ENCODE measurements at places on chromosomes 13 and 19.
A peak's percentile ranks its signal among the peaks of the same experiment; 100 is the strongest.

GRCh38 chr19:56133858-56134653 lies 7.0 kb upstream of the ZNF444 start:
- DNase-seq = no peak

GRCh38 chr13:97544031-97544765 lies 110.2 kb downstream of the RAP2A start:
- DNase-seq = no peak

- no peak for DNase-seq
Measured at GRCh38 chr13:33392794-33393405, 107.3 kb upstream of the STARD13 start.

DNA sequence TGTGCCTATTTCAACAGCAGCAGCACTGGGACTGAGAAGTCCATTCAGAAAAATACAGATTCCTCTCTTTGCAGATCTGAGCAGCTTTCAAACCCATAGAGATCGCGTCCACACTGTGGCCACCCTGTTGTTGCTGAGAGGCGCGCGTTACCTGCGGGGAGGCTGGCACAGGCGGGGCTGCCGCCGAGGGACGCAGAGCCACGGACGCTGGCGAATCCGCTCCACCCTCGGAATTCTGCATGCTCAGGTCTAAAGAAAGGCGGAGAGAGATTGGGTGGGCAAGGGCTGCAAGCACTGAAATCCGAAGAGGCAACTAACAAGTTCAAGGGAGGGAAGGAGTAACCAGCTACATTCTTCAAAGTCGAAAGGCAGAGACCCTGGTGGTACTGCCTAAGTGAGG lies 63.0 kb downstream of the RFX2 start:
- no peak for DNase-seq

DNA sequence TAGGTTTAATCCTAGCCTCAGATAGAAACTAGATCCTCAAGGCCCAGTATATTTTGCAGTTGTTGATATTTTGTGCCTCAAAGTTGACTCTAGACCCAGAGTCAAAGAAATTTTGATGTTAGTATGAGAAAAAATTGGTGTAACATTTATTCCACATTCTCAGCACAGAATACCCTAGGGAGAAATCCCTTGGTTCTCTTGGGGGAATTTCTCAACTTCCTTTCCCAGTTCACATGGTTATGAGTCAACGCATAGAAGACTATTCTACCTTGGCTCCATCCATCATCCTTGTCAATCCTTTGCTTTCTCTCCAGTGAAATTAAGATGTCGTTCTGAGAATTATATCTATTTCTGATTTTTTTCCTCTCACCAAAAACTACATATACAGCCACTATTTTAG lies 145.3 kb downstream of the POSTN start:
- peak; percentile 18 for DNase-seq

GRCh38 chr13:34031610-34032009 lies 213.7 kb downstream of the RFC3 start:
- no peak for DNase-seq

GRCh38 chr19:53193535-53194222 lies 521 bp upstream of the ZNF665 start:
- DNase-seq = no peak

- no peak for DNase-seq
Measured at GRCh38 chr13:71291842-71292146, 575.2 kb downstream of the DACH1 start.

DNA sequence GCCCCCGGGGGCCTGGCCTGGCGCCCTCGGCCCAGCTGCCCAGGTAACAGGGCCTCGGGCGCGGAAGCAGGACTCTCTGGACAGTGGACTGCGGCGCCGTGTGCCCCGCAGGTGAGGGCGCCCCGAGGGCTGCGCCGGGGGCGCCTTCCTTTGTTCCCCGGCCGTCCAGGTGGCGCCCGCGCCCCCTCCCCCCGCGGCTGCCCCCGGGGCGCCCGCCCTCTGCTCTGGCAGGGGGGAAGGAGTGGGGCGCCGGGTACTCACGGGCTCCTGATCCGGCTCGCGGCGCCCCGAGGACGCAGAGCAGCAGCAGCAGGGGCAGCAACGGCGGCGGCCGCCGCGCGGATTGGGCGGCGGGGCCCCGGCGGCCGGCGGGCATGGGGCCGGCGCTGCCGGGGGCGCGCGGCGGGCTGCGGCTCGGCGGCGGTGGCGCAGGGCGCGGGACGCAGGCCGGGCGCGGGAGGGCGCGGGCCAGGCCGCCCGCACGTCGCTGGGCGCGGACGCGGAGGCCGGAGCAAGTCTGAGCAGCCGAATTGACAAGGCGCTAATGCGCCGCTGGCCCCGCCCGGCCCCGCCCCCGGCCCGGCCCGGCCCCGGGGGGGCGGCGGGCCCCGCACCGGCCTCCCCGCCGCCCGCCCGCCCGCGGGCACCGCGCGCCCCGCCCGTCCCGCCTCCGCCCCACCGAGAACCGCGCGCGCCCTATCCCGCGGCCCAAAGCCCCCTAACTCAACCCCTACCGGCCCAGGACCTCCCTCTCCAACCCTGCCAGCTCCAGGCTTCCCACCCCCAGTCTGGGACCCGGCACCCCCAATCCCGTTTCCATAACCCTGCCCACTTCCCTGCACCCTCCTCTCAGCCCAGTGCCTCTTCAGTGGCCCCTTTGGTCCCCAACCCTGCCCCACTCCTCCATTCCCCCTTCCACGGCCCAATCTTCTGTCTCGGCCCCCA lies at the start of gene CRLF1:
CRLF1 (minus strand) TSS at position 519 of the 945 bp plus-strand sequence; CDS start at position 376, 143 bp downstream.
- DNase-seq = no peak

DNA sequence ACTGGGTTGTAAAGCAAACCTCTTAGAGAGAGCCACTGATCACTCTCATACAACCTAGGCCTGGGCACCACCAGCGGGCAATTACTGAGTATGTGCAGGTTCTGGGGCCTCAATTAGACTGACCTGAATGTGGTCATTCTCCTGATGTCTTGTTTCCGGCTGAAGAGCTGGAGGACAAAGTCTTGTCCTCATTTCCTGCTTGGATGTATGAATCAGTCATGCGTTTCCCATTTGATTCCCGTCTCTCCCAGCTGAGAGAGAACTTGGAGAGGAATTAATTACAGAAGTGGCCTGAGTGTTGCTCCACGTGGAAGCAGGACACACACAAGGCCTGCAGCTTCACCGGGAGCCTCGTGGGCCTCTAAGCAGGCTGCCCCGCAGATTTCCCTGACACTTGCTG lies 799.3 kb upstream of the ARGLU1 start:
- DNase-seq = no peak

GRCh38 chr13:100954430-100955305 lies 280.1 kb upstream of the TMTC4 start:
- no peak for DNase-seq

DNA sequence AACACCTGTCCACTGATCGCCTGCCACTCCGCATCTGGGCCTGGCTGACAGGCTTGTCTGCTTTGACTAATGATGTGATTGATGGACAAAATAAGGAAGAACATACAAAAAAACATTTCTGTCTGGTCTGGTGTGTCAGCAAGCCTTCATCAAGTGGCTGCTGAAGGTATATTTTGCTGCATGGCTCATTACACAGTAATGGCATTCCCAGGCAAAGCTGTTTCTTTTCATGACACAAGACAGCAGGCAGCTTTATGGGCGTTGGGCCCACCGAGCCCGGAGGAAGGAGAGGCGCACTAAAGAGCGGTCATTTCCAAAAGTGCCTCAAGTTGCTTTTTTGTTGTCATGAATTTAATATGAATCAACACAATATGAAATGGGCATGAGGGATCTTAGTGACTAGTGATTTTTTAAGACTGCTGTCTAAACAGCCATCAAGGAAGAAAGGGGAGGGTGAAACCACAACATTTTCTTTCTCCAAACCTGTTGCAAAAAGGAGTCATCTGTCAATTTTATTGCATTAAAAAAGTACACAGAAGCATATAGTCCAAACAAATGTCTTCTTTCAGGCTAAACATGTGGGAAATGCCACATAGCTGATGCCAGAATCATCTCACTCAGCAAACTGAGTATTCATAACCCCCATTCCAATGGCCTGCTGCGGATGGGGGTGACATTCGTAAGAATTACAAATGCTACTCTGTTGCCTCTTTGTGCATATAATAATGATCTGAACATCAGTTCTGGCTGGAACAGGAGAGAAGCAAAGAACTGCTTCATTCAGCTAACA lies 476.6 kb downstream of the ZNF536 start:
- no peak for DNase-seq

DNA sequence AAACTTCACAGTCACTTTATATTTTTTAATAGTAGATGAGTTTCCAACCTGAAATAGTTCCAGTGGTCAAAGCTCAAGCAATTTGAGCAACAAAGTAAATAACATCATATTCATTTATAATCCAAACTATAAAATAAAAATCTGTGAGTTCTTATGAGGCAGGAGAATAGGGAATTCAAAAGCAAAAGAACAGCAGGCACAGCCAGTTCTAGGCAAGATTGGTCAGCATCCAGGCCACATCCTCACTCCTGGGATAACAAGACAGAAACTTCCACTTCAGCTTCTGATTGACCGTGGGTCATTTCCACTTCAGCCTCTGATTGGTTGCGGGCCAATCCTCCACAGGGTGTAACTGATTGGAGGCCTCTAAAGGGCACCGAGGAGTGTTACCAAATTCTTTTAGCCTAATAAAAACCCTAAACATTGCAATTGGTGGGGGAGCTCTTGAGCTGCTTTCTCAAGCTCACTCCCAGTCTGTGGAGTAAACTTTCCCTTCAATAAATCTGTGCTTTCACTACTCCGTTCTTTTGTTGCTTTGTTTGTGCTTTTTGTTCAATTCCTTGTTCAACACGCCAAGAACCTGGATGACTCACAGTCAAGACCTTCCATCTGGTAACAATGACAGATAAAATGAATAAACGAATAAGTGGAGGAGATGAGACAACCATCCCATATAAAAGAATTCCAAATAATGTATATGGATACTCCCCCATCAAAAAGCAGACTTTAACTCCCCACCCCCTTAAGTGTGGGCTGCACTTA lies 42.6 kb upstream of the AMER2 start:
- peak; percentile 42 for DNase-seq

GRCh38 chr13:77095288-77095687 lies 68.3 kb upstream of the FBXL3 start:
- no peak for DNase-seq

DNA sequence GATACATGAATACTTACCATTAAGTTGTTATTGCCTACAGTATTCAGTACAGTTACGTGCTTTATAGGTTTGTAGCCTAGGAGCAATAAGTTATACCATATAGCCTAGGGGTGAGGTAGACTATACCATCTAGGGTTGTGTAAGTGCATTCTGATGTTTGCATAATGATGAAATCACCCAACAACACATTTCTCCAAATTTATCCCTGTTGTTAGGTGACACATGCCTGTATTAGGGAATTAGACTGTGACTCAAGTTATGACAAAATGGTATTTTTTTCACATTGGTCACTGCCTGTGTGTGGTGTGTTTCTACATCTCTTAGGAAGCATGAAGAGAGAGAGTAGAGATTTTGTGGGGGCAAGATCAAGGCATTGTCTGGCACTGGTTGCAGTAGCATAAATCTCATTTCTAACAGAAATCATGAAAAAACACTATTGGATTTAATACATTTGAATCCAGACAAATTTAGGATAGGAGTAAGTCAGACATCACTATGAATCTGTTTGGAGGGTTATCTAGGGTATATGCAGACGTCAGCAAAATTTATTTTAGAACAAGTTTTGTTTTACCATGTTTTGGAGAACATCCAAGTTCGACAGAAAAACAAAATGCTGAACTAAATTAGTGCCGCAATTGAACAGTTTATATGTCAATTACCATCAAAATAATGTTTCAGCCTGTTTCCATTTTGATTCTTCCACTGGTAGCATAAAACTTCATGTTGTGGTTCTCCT lies 332.1 kb downstream of the LMO7 start:
- peak; percentile 42 for DNase-seq

GRCh38 chr13:101596803-101597202 lies 144.3 kb downstream of the ITGBL1 start:
- no peak for DNase-seq

DNA sequence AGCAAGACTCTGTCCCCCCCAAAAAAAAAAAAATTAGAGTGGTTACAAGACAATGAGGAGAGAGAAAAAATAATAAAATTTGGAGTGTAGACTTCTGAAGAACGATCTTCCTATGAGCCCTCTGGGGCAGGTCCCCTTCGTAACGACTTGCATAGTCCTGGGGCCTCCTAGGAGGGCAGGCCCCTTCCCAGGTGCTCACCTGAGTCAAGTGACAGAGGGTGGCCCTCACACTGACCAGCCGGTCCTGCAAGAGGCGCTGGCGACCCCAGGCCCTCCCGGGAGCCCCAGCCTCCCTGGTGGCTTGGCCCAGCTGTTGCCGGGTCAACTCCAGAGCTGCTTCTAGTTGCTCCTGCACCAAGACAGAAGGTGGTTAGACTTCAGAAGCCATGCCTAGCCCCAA lies 14.9 kb downstream of the PLEKHA4 start:
- DNase-seq = no peak

DNA sequence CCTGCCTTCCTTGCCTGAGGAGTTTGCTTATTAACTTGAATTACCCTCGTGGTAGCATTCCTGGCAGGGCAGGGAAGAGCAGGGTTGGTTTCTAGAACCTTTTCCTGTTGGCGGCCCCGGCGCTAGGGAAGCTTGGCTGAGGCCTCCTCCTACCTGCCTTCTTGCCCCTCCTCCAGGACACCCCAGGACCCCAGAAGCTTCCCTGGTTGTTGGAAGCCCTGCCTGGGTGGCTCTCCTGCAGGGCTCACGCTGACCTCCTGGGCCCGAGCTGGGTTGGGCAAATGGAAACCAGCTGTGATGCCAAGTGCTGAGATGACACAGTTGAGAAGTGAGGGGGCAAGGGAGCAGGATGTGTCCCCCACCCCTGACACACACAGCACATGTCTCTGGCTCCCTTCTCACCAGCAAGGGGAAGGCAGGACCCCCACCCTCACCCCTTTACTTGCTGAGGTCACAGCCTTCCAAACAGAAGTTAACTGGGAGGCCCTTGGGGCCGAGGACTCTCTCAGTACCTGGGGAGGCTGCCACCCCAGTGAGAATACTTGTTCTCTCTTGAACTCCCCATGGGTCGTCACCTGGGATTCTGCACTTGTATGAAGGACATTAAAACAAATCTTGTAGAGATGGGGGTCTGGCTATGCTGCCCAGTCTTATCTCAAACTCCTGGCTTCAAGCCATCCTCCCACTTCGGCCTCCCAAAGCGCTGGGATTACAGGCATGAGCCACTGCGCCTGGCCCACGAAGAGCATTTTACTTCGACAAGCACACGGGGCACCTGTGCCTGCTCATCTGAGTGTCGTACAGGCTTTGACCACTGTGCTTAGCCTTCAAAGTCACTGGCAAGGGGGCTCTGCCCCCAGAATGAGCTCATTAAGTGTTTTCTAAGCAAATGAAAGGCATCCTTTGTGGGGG lies 10.5 kb downstream of the CEBPA start:
- no peak for DNase-seq
